ENCODE measurements at places on chromosomes 2 and 18.
A peak's percentile ranks its signal among the peaks of the same experiment; 100 is the strongest.

DNA sequence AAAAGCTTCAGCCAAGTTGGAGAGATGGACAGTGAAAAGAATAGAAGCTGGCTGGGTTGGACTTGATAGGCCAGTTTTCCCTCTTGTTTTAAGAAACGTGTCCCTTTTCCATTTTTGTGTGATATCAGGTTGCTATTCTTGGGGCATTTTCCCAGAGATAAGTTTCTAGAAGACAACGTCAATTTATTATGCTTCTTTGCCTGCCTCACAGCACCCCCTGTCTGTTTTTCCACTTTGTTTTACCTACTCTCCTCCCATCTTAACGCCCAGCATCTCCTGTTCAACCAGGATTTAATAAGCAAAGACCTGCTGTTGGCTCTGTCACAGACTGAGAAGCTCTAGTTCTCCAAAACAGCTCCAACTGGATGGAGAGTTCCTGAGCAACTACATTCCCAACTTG is 317.8 kb upstream of the ZNF521 start:
- no peak for DNase-seq

GRCh38 chr2:69131983-69132675 is 119.2 kb downstream of the ANTXR1 start:
- no peak for DNase-seq

DNA sequence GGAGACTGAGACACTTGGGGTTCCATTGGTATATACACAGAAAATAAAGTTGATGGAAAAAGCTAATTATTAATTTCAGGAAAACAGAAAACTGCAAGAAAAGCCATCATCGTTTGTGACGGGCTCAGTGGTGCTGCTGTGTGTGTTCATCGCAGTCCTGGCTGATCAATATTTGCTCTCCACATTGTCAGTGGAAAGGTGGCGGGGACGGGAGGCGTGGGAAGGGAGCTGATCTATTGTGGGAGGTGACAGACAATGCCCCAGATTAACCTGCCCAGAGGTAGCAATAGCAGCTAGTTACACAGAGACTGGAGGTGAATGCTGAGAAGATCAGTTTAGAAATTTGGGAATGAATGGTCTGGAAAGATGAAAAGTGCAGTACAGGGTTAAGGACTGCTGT is 50.0 kb upstream of the CTDP1 start:
- DNase-seq: no peak

GRCh38 chr2:18501729-18502128 is 58.7 kb downstream of the RDH14 start:
- no peak for DNase-seq

DNA sequence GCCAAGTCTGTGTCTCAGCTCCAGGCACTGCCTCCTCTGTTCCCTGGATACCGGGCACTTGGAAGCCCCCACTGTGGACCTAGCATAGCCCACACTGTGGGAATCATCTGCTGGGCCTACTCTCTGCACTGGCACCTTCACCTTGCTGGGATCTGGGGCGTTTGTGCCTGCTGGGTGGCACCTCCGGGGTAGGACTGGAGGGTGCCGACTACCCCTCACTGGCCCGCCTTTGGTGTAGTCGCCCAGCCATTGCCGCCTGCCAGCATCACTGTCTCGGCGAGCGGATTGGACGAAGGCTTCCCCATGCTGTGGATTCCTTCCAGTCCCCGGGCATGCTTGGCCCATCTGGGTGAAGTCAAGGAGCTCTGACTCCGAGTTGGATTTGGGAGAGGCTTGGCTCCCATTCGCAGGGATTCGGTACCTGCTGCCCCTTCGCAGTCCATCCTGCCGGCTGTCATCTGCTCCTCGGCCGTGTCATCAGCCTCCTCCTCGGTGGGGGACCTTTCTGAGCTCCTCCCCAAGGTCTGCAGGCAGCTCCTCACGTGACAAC is 180.6 kb upstream of the HDAC4 start:
- peak; percentile 54 for DNase-seq

DNA sequence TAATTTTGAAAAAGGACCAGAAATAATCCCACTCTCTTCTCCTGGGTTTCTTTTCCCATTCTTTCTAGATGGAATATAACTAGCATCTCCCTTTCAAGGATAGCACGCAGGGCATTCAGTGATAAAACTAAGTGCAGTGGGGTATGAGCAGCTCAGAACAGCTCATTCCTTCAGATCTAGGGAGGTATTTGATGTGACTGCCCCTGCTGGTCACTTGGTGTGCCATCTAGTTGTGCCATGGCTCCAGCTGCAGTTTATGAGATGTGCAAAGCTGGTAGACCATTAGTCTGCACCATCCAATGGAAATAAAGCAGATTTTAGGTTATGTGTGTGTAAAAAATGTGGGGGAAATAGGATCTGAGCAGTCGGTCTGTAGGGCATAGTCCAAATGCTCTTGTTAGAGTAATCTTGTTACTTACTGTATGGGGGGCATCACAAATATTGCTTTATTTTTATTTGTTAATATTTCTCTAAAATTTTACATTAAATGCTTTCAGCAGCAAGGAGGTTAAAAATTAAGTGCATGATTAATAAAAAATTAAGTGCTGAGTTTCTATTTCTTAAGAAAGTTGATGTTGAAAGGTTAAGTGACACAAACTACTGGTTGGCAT is 38.9 kb downstream of the CTAGE1 start:
- no peak for DNase-seq

DNA sequence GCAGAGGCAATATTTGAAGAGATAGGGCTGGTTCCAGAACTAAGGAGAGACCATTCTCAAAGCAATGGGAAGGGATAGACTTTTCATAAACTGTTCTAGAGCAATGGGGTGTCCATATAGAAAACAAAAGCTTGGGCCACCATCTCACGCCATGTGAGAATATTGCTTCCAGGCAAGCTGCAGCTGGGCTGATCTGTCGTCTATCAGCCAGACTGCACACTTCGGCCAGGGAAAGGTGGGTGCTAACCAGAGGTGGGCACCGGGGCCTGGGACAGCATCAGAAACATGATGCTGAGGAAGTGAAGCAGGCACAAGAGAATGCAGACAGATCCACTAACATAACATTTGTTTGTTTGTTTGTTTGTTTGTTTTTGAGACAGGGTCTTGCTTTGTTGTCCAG is 43.7 kb downstream of the MYO7B start:
- no peak for DNase-seq

DNA sequence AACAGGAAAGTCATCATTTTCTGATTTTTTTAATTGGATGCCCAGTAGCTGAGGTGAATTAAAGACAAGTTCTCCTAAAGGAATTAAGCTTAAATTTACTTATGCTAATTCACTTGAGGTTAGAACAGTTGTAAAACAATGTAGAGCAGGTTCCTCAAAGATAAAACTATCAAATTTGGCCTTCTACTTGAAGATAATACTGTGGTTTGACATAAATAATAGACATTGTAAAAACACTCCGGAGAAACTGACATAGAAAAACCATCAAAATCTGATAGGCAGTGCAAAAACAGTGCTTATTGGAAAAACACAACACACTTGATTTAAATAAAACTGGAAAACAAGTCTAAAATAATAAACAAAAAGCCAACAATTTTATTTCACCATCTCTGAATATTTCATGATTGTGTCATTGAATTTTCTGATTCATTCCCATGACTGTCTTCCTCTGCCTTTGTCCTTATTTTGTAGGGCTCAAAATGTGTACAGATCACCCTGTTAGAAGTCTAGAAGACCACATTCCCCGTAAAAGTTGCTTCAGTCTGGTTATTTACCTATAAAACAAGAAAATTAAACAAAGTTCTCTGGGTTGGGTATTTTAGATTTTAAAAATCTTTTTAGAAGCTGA is 28.3 kb upstream of the SLC40A1 start:
- no peak for DNase-seq

Data from activated naive CD4-positive, alpha-beta T cell treated with anti-CD3 and anti-CD28 coated beads, Interleukin-2, amount 50 U/mL, for 72 hours (primary cell).